ENCODE measurements at places on chromosomes 5 and 9.
A peak's percentile ranks its signal among the peaks of the same experiment; 100 is the strongest.

DNA sequence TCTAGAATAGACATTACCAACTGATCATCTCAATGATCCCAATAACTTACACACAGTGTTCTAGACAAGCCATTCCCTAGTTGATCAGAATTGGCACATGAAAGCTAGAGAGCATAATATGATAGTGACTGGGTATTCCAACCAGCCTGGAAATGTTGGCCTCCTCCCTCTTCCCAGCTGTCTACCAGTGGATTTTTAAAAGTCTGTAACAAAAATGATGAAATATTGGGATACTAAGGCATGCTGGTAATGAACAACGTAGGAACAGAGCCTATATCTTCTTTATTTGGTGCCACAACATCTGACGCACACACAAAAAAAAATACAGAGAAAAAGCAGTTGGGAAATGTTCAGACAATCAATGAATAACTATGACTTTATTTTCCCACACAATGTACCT lies 34.8 kb downstream of the TRIM32 start:
- DNase-seq, result no peak

DNA sequence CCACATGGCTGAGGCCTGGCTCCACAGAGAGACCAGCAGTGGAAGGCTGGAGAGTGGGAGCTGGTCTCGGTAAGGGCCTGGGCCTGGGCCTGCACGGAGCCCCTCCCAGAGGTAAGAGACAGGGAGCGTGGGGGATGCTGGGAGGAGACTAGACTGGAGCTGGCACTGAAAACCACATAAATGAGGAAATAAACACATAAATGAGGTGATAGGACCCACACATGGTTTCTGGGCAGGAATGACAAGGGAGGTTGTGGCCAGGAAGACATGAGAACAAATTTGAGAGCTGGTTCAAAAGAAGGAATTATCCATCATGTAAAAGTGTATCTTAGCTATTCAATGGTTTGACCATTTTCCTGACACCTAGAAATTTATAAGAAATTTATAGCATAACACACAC lies 451.7 kb upstream of the DAP start:
- no peak for DNase-seq

DNA sequence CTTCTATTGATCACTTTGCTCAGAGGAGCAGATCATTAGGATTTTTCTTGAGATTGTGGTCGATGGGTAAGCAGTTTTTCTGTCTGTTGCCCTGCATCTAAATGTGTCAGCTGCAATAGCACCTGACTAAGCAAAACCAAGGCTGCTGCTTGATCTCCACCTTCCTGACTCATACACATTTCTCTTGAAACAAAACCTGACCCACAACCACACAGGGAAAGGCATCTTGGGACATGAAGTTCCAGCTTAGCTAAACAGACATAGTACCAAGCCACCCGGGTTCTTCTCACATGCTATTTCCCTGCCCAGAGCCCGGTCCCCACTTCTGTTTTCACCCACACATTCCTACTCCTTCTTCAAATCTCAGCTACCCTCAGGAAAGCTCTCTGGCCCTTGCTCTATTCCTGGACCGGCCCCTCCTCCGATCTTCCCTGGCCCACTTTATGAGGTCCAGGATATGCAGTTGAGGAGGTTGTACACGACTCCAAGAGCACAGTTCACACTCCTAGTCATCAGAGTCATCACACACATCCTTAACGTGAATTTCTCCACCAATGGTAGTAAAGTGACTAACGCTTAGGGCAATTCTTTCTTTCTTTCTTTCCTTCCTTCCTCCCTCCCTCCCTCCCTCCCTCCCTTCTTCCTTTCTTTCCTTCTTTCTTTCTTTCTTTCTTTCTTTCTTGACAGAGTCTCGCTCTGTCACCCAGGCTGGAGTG lies 16.0 kb upstream of the ZBTB43 start:
- no peak for DNase-seq

DNA sequence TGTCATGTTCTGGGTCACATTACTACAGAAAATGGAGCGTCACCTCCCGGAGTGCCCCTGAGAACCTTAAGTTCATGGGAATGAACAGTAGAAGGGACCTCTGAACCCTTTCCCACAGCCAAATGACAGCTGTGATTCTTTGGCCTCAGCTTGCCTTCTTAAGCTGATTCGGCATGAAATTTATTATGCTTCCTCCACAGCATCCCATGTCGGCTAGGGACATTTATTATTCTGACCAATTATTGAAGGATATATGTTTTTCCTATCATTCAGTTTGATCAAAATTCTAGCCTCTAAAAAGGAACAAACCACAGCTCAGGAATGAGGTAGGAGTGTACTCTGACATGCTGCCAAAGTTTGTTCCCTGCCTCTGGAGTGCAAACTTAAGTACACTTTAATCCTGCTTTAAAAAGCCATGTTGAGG lies 440.6 kb downstream of the CETN3 start:
- DNase-seq, result no peak

GRCh38 chr9:126704892-126705766 lies 91.4 kb downstream of the LMX1B start:
- peak; percentile 81 for DNase-seq

DNA sequence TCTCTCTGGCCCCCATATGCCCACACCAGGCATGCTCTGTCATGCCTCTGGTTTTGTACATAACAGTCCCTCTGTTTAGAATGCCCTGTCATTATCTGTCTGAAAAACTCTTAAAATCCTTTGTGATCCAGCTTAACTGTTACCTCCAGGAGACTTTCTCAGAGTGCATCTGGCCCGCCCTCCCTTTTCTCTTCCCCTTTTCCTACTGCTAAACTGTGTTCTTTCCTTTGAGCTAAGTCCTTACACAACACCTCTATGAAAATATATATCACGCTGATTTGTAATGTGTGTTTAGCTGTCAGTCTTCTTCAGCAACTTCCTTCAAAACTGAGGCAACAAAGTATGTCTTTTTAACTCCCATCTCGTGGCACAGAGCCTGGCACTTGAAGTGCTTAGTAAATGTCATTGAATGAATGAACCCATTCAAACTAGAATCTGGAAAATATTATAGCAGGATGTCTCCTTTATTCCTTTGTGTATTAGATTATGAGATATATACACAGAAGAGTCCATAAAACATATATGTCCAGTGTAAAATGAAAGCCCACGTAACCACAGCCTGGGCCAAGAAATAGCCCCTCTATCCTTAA lies 166.2 kb upstream of the KLF9 start:
- DNase-seq, result no peak

GRCh38 chr5:7209658-7210057 lies 186.3 kb upstream of the ADCY2 start:
- DNase-seq, result no peak

GRCh38 chr5:140647042-140647419 lies 399 bp downstream of the NDUFA2 start:
- DNase-seq, result no peak

DNA sequence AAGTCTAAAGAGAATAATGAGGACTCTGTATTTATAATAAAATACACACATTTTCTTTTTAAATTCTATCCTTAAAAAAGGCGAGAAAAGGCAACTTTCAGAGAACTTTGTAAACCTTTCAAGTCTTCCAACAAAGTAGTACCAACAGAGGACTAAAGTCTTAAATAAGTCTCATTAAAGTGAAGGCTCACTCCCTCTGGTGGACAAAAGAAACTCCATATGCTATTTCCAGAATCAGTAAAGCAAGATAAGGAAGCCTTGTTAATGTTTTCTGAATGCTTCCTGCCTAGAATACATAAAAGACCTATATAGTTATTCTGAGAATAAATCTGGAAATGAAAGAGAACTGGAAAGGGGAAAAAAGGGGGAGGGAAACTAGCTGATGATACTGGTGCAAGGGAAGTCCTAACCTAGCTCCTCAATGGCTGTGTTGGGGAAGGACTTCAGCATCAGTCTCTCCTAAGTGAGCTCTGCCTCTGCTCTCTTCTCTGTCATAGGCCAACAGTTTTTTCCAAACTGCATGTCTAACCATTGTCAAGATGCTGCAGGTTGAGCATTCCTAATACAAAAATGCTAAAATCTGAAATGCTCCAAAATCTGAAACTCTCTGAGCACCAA lies 7.2 kb downstream of the HMGCS1 start:
- DNase-seq, result peak; percentile 53

- DNase-seq, result no peak
These were observed 61.7 kb downstream of the PDE8B start for GRCh38 chr5:77272206-77272605.

- no peak for DNase-seq
These were observed 285.7 kb downstream of the DNAH5 start for GRCh38 chr5:13658761-13659160.

DNA sequence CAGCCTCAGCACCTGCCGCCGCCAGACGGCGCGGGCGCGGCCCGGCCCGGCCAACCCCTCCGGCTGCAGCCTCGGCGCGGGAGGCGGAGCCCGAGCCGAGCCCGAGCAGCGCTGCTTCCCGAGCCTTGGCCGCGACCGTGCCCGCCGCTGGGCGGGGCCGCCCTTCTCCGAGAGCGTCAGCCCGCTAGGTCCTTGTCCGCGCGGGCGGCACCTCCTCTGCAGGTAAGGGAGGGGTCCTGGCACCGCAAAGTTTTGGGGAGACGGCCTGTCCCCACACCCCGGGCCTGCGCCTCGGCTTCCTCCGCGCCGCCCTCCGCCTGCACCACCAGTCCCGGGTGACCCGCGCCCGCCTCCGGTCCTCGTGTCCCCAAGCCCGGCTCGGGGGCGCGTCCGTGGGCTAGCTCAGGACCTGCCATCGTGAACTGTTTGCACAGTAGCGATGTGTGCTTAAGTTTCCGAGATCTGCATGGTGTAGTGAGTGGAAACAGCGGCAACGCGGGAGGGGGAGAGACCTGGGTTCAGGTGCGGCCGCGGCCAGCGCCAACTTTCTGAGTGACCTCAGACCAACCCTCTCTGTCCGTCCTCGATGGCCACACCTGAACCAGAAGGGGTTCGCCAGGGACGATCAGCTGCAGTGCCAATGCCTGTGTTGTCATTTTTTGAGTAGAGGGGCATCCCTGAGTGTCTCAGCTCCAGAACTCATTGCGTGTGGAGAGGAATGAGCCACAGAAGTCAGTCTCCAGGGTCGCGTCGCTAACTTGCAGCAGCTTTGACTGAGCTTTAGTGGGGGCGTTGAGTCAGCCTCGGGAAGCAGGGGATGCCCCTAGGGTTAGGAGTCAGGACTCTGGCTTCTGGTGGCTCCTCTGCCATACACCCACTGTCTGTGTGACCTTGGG lies at the start of gene FRMPD1:
TSS of gene FRMPD1 (plus strand) at position 82 of the 896 bp plus-strand sequence. CDS start 41,688 bp downstream, outside the sequence.
- DNase-seq, result peak; percentile 36

GRCh38 chr9:122188369-122188768 lies 28.7 kb downstream of the MORN5 start:
- no peak for DNase-seq

DNA sequence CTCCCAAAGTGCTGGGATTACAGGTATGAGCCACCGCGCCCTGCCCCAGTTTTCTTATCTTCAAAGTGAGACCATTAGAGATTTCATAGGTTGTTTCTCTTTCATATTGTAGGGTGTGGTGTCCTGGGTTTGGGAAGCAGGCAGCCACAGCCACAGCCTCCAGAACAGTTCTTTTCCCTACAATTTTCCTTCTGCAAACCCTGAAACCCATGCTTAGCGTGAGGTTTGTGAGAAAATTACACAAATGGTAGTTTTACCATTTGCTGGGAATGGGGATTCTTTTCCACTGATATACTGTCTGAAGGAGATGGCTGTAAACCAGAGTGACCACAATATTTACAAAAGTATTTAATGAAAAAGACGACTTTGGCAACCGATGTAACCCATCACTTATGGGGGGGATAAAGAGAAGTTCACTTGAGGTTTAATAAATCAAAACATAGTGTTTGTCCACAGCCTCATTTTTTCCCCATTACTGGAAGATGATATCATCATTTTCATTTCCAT lies 26.7 kb upstream of the ECM2 start:
- no peak for DNase-seq

DNA sequence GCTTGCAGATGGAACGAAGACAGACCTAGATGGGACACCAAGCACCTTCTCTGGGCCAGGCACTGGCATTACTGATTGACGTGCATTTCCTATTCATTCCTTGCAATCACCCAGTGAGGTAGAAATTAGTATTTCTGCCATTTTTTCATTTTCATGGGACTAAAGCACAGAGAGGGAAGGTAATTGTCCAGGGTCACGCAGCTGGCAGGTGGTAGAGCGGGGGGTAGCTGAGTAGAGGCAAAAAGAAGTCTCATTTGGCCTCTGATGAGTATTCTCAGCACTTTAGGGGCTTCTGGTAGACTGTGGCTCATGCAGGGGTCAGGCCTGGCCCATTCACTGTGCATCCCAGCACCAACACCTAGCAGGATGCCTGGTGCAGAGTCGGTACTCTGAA lies 19.5 kb upstream of the DUSP1 start:
- DNase-seq, result no peak
